Sigmoid colon (tissue), 7 donors: ENCODE measurements at places on chromosomes 1 and 21.

DNA sequence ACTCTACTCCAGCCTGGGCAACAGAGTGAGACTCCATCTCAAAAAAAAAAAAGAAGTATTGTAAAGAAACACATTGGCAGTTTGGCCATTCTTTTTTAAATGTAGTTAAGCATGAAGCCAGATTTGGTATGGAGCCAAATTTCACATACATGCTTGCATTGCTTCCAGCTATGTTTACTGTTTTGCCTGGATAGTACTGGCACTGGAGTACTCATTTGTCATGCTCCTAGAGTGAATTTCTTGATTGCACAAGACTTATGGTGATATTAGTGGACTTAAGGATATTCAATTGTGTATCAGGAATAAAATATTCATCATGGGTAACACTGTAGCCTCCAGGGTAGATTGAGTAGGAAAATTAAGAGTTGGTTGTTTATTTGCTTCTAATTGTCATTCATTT, 24.5 kb upstream of the SLC9A1 start:
- DNase-seq: no peak
- H3K36me3 ChIP-seq: no peaks in the 10 kb centered on the region
- H3K27ac ChIP-seq: no peak overlapping the region

DNA sequence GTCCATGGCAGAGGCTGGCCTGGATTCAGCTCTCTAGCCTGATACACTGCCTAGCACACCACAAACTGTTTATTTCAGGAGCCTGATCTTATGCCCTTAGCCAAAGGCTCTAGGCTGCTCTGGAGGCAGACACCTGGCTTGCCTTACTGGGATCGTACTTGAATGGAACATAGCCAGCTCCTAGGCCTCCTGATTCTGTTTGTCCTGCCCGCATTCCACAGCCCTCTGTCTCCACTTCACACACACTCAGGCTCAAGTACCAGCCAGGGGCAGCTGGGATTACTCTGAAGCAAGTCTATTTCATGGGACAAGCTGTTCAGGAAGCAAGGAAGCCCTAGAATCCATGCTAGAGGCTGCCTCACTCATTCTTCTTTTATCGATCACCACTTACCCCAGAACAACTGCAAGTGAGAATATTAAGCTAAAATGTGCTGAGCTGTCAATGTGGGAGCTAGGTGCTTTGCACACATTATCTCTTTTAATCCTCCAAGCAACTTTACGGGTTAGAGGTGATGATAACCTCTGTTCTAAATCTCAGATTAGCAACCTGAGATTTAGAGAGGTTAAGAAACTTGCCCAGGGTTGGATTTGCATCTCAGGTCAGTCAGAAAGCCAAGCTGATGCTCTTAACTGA, 31.1 kb upstream of the CYP4B1 start:
- no peak for DNase-seq
- no peak overlapping the region for H3K4me3 ChIP-seq
- no peaks in the 10 kb centered on the region for H3K4me1 ChIP-seq

DNA sequence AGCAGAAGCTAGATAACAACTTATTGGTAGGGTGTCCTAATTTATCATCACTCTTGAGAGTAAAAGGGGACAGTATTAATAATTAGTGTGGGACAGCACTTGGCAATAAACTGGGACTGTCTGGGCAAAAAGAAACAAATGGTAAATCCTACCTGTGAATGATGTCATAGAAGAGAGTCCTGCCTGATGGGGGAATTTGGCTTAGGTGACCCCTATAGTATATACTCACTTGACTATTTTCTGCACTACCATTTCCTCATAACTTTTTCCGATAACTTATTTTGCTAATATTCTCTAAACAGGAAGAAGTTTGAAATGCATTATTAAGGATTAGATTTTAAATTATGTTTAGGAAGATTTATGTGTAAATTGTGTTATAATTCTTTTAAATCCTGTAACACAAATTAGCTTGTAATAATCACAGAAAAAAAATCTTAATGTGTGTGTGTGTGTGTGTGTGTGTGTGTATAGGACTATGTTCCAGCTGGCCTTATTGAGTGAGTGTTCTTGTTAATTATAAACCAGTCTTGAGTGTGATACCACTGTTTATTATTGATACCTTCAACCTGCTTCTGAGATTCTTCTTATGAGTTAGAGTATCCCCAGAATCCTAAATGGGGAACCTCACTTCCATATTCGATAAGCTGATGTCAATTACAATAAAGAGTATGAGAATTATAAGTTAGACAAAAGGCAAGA, 144.2 kb upstream of the C1orf105 start:
- no peak for DNase-seq
- H3K36me3 ChIP-seq: no peaks in the 10 kb centered on the region
- H3K27me3 ChIP-seq: no peaks in the 10 kb centered on the region
- no peak overlapping the region for H3K4me3 ChIP-seq
- no peaks in the 10 kb centered on the region for H3K4me1 ChIP-seq

DNA sequence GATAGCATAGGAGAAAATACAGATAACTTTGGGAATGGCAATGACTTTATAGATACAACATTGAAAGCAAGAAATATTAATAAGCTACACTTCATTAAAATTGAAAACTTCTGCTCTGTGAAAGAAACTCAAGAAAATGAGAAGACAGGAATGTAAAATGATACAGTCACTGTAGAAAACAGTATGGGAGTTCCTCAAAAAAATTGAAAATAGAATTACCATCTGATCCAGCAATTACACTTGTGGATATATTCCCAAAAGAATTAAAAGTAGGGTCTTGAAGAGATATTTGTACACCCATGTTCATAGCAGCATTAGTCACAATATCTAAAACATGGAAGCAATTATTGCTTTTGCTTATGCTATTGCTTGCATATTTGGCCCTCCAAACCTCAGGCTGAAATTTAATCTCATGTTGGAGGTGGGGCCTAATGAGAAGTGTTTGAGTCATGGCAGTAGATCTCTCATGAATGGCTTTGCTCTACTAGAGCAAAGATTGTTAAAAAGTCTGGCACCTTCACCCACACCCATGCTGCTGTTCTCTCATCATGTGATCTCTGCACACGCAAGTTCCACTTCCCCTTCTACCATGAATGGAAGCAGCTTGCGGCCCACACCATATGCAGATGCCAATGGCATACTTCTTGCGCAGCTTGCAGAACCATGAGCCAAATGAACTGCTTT, 15.3 kb upstream of the AHCYL1 start:
- H3K4me3 ChIP-seq: no peak overlapping the region
- no peaks in the 10 kb centered on the region for H3K4me1 ChIP-seq
- H3K27me3 ChIP-seq: no peaks in the 10 kb centered on the region
- no peaks in the 10 kb centered on the region for H3K36me3 ChIP-seq
- no peak for DNase-seq
